ENCODE measurements at places on chromosomes 13 and 19. TPM values are rescaled to one million over a fixed set of nuclear protein-coding genes. Genes with fewer than 3 reads are reported as not detected.

Gene ABHD8
- total RNA-seq: 6.1 TPM

DNA sequence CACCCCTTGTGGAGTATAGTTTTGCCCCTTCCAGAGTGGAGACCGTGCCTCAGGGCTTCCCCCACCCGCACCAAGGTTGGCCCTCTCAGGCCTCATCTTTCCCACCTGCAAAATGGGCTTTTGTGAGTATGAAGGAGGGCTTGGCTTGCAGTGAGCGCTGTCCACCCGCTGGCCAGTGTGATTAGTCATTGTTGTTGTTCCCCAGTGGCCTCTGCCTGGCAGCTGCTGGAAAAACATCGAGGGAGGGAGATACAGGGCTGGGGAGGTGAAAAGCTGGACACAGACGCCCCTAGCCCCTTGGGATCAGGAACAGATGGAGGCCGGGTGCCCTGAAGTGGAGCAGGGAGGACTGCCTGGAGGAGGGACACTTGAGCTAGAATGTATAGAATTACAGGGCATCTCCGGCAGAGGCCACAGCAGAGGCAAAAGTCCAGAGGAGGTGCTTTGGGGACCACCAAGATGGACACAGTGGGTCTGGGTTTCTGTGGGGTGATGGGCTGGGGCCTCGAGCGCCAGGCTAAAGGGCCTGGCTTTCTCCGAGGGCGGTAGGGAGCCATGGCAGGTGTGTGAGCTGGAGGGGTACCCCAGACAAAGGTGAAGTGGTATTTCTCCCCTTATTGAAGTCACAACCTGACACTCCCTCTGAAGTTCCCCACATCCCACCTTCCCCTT is 3.9 kb upstream of the IL12RB1 start:
- no peak for DNase-seq

DNA sequence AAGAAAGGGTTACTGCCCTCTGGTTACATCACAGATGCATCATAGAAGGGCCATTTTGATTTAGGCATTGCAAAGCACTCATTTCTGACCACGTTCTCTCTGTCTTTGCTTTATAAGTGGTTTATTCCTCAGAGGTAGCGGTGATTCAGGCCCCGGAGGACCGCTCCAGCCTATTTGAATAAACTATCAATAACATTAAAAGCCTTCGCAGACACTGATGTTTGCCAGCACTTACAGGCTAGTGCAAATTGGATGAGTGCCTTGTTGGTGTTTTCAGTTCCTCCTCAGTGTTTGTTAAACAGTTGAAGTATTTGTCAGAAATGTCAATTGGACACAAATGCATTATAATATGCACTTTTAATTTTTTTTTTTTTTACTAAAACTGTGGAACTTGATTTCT is 120.2 kb downstream of the RXFP2 start:
- no peak for DNase-seq

DNA sequence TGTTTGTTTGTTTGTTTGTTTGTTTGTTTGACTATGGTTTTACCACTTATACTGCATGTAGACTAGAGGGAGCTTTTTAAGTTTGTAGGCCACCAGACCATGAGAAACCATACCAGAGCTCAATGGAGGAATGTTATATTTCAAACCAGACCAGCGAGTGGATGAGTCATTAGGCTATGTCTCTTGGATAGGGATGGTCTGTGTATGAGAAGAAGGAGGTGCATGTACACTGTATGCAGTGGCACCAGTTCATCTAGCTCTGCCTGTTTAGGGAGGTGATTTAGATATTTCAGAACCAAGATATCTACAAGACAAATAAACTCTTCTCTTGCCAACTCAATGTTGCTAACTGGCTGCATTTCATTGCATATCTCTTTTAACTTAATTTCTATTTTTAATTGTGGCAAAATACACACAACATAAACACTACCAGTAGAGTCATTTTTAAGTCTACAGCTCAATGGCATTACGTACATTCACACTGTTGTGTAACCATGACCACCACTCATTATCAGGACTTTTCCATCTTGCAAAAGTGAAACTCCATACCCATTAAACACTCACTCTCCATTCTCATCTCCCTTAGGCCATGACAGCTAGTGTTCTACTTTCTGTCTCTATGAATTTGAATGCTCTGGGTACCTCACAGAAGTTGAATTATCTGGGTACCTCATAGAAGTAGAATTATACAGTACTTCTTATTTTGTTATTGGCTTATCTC is 29.2 kb downstream of the SYDE1 start:
- peak; percentile 68 for DNase-seq

- DNase-seq: peak; percentile 7
Measured at GRCh38 chr13:42574435-42575311, 721 bp downstream of the TNFSF11 start.

Gene IL11
- total RNA-seq: 1.3 TPM

DNA sequence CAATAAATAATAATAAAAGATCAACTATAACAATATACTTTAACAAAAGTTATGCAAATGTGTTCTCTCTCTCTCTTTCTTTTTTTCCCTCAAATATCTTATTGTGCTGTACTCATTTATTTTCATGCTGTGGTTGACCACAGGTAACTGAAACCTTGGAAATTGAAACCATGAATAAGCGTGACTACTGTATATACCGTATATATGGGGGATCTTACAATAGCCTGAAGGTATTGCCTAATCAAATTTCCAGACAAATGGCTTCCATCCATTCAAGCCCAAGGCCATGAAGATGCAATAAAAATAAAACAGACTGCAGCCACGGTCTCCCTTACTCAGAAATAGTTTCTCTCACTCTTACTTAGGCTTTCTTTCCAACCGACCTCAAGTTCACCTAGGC is 98.3 kb downstream of the SLITRK6 start:
- DNase-seq: peak; percentile 74

DNA sequence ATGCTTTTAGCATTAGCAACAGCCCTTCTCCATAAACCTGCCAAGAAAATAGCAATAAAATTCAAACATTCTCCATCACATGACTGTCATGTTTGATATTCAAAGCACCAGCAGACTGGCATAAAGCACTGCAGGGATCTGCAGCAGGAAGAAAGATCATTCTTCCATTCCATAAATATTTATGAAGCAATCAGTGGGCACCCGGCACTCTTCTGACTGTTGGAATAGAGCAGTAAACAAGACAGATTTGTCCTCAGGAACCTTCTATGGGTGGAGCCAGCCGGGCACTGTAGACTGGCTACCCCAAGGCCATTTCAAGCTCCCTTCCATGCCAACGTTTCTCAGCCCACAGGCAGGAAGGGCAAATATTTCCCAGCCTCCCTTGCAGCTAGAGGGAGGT is 25.5 kb downstream of the PLA2G4C start:
- no peak for DNase-seq

Gene CGB8
- total RNA-seq: not detected

DNA sequence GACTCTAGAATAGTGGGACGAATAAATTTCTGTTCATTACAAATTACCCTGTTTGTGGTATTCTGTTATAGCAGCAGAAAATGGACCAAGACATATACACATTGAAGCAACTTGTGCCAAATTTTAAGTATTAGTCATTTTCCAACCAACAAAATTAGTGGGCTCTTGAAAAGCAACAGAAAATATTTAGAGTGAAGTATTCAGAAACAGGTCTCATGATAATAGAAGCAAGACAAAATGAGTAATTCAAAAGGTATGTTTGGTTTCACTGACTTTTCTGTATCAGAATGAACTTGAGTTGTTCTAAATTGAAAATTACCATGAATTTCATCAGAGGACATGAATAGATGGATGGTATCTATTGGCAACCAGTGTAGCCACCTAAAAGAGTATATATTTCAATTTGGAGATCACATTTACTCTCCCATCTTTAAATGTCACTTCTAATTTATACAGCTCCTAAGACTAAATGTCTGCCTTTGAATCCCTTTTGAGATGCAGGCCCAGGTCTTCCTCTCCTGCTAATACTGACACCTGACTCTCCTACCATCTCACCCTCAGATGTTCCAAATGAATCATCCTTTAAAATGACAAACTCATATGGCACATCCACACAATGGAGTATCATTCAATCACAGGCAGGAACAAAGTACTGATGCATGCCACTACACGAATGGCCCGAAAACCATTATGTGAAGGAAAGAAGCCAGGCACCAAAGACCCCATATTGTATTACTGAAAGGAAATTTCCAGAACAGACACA is 40.7 kb upstream of the DOCK9 start:
- DNase-seq: peak; percentile 59

GRCh38 chr13:50323440-50324065 is 308.3 kb downstream of the KCNRG start:
- peak; percentile 90 for DNase-seq

Gene TJP3
- 5.0 TPM for total RNA-seq

- DNase-seq: no peak
Measured at GRCh38 chr19:12720851-12721655, 2.7 kb downstream of the TNPO2 start.

Gene CBY2
- not detected for total RNA-seq

GRCh38 chr13:113767366-113767765 is 8.3 kb downstream of the TMEM255B start:
- no peak for DNase-seq

GRCh38 chr13:39874331-39875053 is 219.0 kb downstream of the COG6 start:
- no peak for DNase-seq

GRCh38 chr19:38394488-38394887 is 6.0 kb downstream of the SPRED3 start:
- peak; percentile 49 for DNase-seq

DNA sequence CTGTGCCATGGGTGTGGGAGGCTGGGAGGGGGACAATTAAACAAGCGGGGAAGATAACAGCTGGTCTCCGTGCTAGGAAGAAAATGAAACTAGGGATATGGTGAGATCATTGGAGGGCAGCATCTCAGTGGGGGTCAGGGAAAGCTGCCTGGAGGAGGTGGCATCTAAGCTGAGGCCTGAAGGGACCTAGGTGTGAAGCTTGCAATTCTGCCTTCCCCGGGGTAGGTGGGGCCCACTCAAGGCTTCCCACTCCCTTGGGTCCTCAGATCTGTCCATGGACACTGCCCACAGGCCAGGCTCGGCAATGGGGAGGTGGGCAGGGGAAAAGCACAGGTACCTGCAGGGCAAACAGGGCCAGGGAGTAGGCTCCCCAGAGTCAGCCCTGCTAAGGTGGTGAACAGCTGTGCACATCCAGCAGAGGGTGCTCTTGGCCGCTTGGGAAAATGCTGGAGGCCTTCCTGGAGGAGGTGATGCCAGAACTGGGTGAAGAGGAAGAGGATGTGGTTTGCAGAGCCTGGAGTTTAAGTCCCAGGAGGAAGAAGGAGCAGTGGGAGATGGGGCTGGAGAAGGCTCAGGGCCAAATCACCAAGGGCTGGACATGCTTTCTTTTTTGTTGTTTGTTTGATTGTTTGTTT is 25.7 kb upstream of the CCNE1 start:
- DNase-seq: no peak

GRCh38 chr19:379796-380195 is 29.2 kb downstream of the C2CD4C start:
- no peak for DNase-seq

DNA sequence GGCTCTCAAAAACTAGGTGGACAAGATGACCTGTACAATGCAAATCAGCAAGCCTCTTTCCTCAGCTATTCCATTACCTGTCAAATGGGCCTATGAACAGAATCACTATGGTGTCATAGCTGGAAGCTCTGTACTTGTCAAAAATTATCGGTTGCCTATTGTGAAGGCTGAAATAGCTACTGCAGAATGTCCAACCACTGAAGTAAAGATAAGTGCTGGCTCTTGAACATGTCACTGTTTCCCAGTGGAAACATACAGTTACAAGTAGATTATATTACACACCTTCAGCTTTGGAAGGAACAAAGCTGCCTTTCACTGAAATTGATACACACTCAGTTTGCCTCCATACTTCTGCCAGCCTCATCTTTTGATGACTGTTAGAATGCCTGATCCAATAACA is 55.5 kb upstream of the PCDH9 start:
- DNase-seq: no peak

DNA sequence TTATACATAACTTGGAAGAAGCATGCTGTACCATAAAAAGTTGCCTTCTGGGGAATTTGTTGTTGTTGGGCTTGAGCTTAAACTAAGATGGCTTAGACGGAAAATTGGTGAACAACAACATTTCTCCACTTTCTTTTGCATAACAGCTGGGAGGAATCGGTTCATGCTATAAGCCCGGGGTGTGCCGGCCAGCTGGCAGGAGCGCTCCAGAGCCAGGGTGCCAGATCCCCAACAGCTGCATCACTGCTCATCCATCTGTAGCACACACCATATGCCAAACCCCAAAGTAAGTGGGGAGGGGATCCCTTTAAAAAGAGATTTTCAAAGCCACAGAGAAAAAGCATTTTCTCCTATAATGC is 419.5 kb upstream of the ARGLU1 start:
- DNase-seq: no peak

Gene CCDC8
- total RNA-seq: 4.7 TPM

DNA sequence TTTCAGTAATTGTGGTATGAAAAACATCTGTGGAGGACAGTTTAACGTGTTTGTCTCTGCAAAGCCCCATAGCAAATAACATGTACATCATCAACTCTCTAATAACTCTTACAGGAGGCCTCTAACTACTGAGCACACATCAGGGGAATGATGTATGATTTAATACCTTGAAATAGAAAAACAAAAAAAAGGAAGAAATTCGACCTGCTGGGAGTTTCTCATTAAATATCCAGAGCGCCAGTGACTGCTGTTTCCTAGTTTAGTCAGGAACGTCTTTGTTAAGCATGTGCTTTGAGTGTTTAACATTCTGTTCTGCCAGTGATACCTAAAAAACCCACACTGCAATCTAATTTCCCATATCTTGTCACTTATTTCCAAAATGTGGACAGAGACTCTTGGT is 235.4 kb downstream of the PCDH20 start:
- no peak for DNase-seq

DNA sequence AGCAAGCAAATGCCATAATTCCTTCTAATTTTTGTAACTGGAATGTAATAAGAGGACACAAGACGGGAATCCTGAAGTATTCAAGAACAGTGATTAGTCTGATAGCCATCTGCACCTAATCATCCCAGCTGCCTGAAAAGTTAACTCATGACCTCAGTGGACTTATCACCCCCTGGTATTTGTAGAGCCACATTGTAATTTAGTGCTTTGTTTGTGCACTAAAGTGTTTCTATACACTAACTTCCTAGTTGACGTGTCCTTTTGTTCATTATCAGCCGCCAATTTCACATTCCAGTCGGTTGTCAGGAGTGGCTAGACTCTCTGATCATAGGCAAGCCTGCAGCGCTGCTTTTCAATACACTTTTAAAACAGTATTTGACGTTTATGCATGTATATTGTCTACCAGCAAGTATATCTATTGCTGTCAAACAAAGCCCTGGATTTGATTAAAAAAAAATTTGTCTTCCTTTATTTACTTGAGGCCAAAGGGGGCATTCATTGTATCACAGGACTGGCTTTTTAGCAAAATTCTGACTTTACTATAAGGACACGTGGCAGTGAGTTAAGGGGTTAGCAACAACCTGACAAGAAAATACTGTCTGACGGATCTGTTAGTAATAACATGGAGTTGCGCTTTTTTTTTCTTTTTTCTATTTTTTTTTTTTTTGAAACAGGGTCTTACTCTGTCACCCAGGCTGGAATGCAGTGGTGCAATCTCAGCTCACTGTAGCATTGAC is 10.4 kb upstream of the SOX21 start:
- DNase-seq: no peak

- DNase-seq: no peak
Measured at GRCh38 chr19:3186891-3187661, 1.3 kb downstream of the NCLN start.

GRCh38 chr19:34350161-34350561 is 14.8 kb upstream of the GPI start:
- no peak for DNase-seq

- peak; percentile 9 for DNase-seq
Measured at GRCh38 chr13:47250146-47250545, 353.3 kb upstream of the HTR2A start.

- no peak for DNase-seq
Measured at GRCh38 chr19:53810187-53810546, 13.9 kb downstream of the NLRP12 start.

GRCh38 chr19:54266133-54266532 is 9.1 kb upstream of the LILRB5 start:
- peak; percentile 53 for DNase-seq
